ENCODE measurements at places on chromosomes 6 and 20.
A peak's percentile ranks its signal among the peaks of the same experiment; 100 is the strongest.

DNA sequence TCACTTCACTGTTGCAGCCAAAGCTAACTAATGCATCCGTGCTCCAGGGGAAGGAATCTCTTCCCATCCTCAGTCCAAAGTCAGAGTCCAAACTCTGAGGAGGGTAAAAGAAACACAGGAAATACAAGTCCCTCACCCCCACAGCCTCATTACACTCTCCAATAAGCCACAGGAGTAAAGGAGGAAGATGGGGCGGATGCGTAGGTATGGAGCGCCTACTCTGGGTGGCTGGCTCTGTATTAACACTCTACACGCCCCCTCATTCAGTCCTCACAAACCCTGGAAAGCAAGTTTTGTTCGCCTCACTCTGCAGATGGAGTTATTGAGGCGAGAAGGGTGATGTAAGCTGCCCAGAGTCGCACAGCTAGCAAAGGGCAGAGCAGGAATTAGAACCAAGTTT, 242.9 kb downstream of the NRN1 start:
- peak; percentile 28 for DNase-seq

- no peak for DNase-seq
Measured at GRCh38 chr20:60365064-60365666, 406.9 kb downstream of the CDH26 start.

- peak; percentile 41 for DNase-seq
Measured at GRCh38 chr20:55586610-55587009, 418.7 kb downstream of the CBLN4 start.

DNA sequence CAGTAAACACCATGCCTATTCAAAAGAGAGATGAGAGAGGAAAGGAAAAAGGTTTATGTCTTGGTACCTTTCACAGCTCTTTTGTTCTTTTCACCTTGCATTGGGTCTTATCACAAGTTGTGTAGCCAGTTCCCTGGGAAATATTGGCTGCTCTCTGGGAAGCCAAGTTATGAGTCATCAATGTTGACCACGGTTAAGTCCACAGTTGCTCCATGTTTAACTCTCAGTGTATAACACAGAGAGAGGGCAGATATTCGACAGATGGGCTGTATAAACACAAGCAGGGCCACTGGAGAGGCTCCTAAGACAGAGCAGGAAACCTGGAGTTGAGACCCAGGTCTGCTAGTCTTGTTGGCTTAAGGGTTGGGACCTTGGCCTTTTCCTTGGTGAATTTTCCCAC, 718.6 kb downstream of the QKI start:
- DNase-seq = no peak

DNA sequence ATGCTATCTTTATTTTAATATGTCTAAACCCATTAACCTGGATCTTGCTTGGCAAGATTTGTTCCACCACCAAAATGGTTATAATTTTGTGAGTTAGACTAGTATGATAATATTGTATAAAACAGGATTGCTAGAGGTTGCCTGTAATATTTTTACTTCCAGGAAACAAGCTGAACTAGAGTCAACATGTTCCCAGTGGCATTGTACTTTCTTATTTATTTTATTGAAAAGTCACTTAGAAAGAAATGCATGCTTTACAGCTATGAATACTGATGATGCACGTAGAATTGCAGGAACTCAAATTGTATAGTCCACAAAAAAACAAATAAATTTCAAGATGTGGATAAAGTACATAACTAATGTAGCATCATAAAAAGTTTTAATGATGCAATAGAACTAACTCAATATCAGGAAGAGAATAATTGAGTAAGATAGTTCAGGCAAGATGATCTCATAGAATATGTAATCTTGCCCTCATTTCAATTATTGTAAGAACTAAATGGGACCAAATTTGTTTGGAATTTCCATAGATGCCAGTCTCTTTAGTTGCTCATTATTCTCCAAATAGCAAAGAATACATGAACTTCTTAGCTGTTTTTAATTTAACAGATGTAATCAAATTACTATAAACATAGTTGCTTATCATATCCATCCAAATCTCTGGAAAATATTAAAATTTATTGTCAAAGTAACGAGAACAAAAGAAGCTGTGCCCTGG, 451.8 kb downstream of the COL12A1 start:
- no peak for DNase-seq

- no peak for DNase-seq
Measured at GRCh38 chr6:53998303-53998702, 112.9 kb upstream of the MLIP start.

GRCh38 chr20:39268491-39268951, 306.4 kb downstream of the DHX35 start:
- no peak for DNase-seq

GRCh38 chr6:137432054-137432611, 62.1 kb downstream of the OLIG3 start:
- no peak for DNase-seq

DNA sequence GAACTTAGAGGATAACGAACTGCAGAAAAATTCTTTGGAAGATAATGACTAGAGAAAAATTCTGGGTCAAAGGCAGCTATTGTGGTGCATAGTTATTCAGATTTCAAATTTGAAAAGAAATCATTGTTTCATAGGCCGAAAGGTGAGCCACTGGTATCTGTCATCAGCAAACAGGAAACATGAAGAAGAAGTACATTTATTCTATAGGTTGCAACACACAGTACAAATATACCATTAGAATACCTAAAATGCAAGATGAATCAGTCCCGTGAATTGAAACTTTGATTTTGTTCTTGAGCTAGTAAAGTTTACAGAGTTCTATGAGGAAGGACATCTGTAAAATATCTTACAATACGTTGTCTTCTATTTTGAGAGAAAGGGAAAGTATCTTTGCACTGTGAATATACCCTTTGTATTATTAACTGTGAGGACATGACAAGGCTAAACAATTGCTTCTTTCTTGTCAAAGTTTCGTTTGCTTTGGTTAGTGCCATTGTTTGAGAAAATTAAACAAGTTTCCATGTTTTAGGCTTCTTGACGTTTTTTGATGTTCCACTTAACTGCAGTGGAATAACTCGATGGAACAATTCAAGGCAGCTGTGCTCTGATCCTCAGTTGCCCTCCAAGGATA, 84.7 kb downstream of the HDGFL1 start:
- no peak for DNase-seq

GRCh38 chr6:12832226-12832735, 115.7 kb downstream of the PHACTR1 start:
- no peak for DNase-seq

GRCh38 chr6:36636687-36637418, 41.7 kb upstream of the CDKN1A start:
- no peak for DNase-seq

GRCh38 chr6:47303342-47303741, 6.4 kb downstream of the TNFRSF21 start:
- DNase-seq = no peak

GRCh38 chr6:157164972-157165371, 158.3 kb downstream of the TMEM242 start:
- no peak for DNase-seq

DNA sequence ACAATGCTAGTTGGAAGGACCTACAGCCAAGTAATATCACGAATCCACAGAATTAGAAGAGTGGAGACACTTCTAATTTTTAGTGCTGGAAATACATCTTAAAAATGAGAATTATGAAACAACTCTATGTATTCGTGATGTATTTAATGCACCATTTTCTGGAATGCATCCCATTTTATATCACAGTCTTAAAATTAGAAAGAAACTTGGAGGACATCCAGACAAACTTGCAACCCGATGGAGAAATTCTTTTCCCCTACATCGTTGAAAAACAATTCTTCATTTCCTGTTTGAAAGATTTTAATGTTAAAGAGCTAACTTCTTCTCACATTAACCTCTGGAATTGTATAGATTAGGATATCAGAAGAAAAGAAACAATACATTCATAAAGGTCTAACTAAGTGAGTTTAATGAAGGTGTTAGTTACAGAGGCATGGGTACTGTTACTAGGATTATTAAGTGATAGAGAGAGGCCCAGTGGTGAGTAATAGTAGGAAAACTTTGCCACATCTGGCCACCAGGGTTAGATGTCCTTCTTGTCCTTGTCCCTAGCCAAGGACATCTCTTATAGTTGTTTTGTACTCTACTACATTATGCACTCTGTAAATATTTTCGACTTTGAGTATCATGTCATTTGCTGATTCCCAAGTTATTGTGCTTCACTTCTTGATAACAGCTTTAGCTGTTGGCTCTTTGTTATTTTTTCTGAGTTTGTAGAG, 502.4 kb upstream of the PTCHD4 start:
- DNase-seq = no peak

DNA sequence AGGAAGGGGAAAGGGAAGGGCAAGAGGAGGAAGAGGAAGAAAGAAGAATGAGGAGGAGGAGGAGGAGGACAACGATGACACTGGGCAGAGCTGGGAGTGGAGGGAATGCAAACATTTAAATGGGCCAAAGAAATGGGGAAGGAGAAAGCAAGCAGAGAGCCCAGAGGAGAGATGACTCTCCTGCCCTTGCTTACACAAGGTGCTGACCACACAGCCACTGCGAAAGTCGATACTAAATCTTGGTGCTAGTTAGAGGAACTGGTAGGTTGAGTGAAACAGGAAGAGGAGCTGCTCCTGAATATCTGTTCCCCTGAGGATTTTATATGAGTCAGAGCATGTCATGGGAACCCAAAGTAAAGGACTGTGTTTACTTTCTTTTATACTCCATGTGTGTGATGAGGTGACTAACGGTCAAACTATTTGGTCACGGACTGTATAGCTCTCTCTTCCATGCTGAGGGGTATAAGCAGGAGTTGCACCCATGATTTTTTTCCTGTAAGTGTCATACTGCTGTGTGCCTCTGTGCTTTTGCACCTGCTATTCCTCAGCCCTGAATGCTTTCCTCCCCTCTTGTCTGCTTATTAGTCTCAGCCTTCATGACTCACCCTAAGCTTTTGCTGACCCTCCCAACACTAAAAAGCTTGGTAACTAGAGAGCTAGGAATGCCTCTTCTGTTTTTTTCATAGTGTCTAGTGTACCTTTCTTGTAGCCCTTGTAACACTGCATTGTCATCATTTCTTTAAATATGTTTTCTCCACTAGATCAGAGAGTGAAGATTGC, 9.5 kb upstream of the PAQR8 start:
- DNase-seq = peak; percentile 72

DNA sequence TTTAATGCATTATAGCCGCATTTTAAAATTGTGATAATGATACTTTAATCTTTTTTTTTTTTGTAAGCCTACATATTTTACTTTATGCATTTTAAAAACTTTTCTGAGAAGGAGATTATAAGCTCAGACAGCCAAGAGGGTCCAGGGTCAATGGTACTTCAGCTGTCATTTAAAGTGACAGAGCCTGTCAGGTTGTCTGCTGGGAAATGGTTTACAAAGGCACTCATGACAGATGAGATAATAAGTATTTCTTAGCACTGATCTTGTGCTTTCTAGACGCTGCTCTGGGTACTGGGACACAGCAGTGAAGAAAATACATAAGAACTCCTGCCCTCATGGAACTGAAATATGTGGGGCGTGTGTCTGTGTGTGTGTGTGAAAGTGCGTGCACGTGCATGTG, 19.6 kb downstream of the LAMP5 start:
- no peak for DNase-seq

GRCh38 chr6:132571774-132572173, 1.7 kb downstream of the TAAR6 start:
- DNase-seq = no peak

DNA sequence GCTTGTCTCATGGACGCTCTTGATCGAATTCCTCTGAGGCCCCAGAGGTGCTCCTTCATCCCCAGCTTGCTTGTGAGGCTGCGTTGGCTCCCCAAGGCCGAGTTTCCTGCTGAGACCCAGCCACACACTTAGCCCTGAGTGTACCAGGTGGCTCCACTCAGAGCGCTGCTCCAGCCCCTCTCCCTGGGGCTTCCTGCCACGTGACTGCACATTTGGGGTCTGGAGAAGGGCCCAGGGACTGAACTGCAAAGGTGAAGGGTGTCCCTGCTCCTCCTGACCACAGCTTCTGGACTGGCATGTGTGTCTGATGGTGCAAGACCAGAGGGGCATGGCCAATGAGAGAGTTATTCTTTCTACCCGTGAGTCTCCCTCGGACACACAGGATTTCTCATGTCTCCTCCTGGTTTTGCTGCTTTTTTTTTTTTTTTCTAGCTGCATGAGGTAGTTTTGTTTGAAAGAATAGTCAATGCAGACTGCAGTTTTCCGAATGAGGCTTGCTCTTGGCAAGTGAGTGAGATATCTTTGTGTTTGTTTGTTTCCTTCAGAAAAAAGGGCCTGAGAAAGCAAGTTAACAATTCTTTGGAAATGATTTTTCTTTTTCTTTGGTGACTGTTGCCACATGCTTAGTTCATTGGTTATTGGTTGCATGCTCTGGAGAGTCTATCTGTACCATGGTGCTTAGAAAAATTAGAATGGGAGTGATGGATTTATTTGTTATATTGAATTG, 3.1 kb upstream of the ZNF831 start:
- no peak for DNase-seq

GRCh38 chr20:3876676-3877075, 12.5 kb upstream of the PANK2 start:
- no peak for DNase-seq

GRCh38 chr6:93787841-93788240, 368.5 kb upstream of the EPHA7 start:
- DNase-seq = no peak

DNA sequence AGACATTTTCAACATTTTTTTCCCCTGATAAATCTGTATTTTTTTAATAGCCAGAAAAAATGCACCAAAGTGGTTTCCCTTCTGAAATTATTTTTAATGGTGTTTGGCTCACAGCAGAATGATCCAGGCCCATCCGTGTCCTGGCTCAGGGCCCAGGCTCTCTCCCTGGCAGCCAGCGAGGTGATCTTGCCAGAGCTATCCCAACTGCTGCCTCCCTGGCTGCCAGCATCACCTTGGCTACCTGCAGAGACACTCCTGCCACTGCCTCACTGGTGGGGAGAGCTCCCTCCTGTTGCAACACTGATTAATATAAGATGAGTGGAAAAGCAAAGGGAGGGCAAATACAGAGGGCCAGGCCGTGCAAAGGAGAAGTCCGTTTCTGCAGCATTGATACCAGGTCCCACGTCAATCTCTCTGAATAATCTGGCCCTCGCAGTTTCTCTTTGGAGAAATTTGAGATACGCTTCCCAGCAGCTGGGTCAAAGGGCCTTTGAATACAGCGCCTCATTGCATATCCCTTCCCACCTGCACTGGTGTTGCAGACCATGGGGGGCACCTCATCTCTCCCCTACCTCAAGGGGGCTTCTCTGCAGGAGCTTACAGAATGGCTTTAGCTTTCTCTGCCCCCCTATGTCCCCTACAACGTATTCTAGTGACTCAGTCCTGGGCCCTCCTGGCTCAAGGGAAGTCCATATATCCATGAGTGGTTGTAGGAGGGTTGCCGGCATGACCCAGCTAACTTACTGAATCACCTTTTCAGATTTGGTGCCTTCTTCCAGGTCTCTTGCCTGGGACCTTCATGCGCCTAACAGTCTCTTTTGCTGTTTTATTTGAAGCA, 12.8 kb upstream of the DSTN start:
- DNase-seq = peak; percentile 72

- DNase-seq = no peak
Measured at GRCh38 chr6:38375341-38375740, 264.4 kb downstream of the BTBD9 start.

- no peak for DNase-seq
Measured at GRCh38 chr6:70684794-70685493, 17.3 kb downstream of the SMAP1 start.

- no peak for DNase-seq
Measured at GRCh38 chr6:34200340-34200971, 36.2 kb upstream of the HMGA1 start.

All from SHP77 (cell line).